ENCODE measurements at places on chromosomes 5 and 9.

- no peak for DNase-seq
Observed at GRCh38 chr9:114769624-114770023, 36.2 kb downstream of the TNFSF15 start.

DNA sequence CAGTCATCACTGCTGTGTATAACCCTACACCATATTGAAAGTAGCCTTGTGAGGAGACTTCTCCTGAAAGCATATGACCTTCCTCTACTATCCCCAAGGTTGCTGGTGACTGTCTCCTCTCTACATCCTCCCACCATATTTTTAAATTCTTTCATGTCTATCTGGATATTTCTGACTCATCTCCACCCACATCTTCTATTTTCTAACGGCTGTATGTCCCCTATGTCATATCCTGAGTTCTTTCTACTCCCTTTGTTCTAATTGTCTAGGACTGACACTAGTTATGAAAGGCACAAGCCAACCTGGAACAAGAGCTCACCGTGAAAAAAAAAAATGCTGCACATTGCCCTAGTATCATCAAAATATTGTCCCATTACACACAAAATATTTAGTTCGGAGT, 218.3 kb upstream of the ZNF462 start:
- no peak for DNase-seq

- DNase-seq = no peak
Observed at GRCh38 chr9:105178076-105178475, 66.4 kb upstream of the SLC44A1 start.

GRCh38 chr5:159642379-159642778, 273.9 kb upstream of the ADRA1B start:
- no peak for DNase-seq

DNA sequence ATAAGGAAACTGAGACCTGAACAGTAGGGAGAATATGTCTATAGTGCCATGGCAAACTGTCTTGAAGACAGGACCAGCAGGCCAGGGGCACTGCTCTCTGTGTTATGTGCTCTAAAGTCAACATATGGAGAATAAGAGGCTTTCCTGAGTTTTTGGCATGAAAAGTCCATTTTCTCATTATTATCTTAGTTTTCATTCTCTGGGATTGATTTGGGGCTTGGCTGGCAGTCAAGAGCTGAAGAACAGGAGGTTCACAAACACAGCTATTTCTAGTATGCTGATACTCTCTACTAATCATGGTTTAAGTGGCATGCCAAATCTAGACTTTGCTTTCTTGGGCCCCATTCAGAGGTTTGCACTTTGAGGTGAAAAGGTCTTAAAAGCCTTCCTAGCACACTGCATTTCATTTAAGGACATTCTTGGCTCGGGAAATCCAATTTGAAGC, 404.4 kb downstream of the ZNF608 start:
- no peak for DNase-seq

GRCh38 chr9:8365466-8366160, 566.0 kb upstream of the DMAC1 start:
- DNase-seq = no peak

DNA sequence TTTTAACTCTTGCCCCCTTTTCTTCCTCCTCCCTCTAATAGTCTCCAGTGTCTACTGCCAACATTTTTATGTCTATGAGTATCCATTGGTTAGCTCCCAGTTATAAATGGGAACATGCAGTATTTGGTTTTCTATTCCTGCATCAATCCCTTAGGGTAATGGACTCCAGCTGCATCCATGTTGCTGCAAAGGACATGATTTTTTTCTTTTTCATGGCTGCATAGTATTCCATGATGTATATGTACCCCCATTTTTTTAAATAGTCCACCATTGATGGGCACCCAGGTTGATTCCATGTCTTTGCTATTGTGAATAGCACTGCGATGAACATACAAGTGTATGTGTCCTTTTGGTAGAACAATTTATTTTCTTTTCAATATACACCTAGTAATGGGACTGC, 993.7 kb downstream of the EFNA5 start:
- no peak for DNase-seq

GRCh38 chr5:132110930-132111329, 37.3 kb downstream of the CSF2 start:
- DNase-seq = no peak

GRCh38 chr9:36892279-36892678, 141.8 kb downstream of the PAX5 start:
- DNase-seq = no peak

- DNase-seq = no peak
Observed at GRCh38 chr9:131943351-131943841, 136.3 kb downstream of the MED27 start.

DNA sequence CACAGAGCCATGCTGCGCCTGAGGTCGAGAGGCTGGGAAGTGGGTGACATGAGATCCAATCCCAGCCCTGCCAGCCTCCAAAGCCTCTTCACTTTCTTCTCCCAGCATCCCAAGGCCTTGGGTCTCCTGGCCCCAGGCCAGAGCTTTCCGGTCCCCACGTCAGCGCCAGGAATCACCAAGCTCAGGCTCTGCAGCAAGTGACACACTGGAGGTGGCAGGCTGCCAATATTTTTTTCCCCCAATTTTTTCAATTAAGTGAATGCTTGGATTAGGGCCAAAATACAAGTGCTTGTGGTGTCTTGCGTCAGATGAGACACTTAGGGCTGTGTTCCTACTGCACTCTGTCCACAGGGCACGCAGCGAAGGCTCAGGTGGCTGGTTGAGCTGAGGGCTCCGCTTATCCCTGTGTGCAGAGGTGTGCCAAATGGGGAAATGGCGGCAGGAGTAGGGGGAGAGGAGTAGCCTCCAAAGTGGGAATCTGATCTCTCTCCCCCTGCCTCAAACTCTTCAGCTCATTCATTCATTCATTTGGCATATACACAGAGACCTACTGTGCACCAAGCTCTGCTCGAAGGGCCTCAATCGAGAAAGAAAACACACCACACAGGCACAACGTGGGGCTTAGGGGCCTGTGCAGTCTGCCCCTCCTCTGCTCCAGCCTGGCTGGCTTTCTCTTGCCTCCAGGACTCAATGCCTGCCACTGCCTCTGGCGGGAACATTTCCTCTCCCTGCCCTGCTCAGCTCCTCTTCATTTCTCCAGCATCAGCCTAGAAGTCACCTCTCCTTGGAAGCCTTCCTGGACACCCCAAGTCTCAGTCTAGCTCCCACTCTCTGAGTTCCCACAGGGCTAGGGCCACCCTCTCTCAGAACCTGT, 16.6 kb downstream of the SH3PXD2B start:
- DNase-seq = peak; percentile 87

GRCh38 chr9:107363516-107364152, 80.6 kb downstream of the RAD23B start:
- DNase-seq = no peak

GRCh38 chr5:65192331-65192730, 289.4 kb downstream of the ADAMTS6 start:
- DNase-seq = no peak

DNA sequence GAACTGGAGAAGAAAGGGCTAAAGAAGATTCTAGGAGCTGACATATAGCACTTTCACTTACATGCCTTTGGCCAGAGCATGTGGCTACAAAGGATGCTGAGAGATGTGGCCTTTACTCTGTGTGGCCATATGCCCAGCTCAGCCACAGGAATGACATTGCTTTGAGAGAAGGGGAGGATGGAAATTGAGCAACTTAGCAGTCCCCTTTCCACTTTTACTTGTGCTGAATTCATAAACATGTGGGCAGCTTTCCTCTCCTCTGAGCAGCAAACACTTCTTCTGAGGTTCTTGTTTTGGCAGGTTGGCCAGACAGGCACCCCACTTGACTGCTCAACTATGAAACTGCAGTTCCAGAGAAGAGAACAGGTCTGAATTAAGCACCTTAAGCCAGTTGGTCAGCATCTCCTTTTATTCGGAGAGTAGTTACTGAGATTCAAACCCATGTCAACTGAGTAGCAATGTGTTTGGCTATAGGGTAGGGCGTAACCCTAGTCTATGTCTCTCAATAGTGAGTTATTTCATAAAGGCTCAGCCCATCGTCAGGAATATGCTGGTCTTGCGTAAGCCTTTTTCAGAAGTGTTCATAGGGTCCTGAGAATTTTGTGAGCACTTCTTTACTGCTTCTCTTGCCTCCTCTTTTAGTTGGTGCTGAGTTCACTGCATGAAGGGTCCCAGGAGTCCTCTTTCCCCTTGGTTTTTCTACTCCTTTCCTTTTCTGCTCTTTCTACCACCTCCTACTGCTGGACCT, 134.5 kb downstream of the PALM2AKAP2 start:
- DNase-seq = no peak

DNA sequence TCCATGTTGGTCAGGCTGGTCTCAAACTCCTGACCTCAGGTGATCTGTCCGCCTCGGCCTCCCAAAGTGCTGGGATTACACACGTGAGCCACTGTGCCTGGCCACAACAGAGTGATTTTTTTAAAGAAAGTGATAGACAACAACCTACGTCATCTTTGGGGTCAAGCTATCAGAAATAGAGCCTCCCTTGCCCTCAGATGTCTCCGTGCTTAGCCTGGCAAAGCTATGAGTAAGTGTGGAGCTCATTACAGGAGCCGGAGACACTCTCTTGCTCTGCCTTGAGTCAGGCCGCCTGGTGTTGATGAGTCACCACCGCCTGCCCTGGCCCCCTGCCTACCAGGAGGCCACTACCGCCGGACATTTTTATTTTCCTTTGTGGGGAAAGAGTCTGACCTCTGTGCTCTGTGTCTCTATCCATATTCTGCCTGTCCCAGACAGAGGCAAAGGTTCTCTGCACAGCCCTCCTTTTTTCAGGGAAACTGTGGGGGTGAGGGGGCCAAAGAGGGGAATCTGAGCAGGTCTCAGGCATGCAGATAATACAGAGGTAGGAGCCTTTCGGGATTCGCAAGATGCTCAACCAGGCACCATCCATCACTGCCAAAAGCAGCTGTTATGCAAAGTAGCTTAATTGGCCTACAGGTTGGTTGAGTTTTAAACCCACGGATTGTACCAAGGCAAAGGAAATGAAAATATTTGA, 123.7 kb upstream of the CPEB4 start:
- no peak for DNase-seq

- no peak for DNase-seq
Observed at GRCh38 chr5:75156585-75156984, 80.1 kb downstream of the ANKRD31 start.

- no peak for DNase-seq
Observed at GRCh38 chr5:79736528-79737514, 47.2 kb downstream of the CMYA5 start.

DNA sequence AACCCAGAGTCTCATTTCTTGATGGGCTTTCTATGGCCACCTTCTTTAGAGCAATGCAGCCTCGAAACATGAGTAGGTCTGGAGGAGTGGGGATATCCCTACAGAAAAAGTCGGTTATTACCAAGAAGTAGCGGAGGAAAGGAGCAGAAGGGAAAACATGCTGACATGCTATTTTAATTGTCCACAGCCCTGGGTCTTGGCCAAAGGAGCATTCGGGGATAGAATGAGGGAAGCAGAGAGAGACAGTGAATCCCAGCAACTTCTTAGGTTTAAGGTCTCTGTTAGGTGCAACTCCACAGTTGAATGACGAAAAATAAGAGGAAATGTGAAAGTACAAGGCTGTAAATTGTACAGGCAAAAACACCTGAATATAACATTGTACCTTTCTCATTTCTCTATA, 506.7 kb upstream of the CDH18 start:
- no peak for DNase-seq

DNA sequence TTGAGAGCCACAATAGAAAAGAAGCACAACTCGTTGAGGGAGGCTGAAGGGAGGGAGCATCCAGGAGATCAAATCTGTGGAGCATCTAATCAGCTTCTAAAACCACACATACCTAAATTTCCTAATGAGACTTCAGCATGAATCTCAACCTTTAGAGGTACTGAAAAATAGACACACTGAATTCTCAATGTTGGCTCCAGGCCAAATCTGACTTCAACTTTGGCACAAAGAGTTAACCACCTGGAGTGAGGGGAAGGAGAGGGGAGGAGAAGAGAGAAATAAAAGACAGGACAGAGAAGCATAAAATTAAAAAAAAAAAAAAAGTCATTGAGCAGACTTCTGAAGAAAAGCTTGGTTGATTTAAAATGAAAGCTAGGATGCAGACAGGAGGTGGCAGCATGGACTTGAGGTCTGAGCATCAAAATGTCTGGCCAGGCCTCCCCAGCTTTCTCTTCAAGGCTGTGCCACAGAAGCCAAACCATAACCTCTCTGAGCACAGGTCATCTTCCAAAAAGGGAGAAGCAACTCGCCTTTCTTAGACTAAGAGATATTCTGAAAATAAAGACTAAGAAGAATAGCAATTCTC, 205.6 kb downstream of the DENND1A start:
- no peak for DNase-seq

DNA sequence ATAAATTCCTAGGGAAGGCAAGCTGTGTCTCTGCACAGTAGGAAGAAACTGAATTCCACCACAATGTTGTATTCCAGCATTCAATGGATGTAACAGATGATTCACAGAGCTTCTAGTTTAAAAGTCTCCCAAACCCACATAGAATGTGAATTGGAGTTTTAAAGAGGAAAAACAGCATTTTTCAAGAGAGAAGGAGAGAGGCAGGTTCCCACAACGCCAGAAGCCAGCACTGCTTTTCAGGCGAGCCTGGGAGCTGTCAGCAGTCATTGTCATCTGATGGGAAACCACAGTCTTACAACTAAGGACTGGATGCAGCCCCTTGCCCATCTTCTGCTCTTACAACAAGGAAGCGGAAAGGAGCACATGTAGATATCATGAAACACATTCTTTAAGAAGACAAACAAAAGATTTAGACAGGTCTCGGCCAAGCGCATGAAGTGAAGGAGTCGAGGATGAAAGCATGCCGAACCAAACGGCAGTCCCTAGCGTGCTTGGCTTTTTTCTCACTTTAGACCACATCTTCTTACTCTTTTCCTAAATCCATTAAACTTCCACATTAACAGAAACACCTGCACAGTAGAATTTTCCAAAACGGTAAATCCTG, 638 bp downstream of the DIRAS2 start:
- DNase-seq = no peak

DNA sequence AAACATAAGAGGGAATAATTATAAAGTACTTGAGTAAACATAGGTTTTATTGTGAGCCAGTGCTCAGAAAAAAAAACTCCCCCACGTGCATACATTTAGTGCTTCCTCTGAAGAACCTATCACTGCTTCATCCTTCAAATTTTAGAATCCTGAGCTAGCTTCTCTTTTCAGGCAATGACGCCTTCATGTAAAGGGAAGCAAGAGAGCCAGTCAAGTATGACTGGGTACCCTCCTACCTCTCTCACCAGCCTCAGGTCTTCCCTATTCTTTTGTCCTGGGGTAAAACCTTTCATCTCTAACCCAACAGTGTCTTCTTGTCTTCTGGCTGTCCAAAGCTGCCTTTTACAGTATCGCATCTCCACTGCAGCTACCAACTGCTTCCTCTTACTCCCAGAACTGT, 32.0 kb downstream of the PLPP1 start:
- no peak for DNase-seq

DNA sequence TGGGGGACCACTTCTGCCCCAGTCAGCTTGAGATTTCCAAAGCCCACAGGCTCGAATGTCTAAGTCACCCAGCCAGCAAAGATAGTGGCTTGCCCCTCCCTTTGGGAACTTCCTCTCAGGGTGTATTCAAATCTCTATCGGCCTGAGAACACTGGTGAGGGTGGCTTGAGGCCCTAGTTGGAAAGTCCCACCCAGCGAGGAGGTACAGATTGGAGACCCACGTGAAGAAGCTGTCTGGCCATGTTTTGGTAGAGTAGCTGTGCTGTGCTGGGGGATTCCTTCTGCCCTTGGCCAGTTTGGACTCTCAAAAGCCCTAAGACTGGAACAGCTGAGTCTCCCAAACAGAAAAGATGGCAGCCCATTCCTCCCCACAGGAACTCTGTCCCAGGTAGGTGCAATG, 172.7 kb upstream of the RIOK2 start:
- no peak for DNase-seq

GRCh38 chr9:7118633-7119032, 360.9 kb downstream of the KDM4C start:
- no peak for DNase-seq

- no peak for DNase-seq
Observed at GRCh38 chr5:120518581-120518980, 54.5 kb downstream of the PRR16 start.

All from NCI-H510A (cell line).